Esophagus squamous epithelium (tissue), 5 donors: ENCODE measurements at places on chromosomes 6 and 20.

DNA sequence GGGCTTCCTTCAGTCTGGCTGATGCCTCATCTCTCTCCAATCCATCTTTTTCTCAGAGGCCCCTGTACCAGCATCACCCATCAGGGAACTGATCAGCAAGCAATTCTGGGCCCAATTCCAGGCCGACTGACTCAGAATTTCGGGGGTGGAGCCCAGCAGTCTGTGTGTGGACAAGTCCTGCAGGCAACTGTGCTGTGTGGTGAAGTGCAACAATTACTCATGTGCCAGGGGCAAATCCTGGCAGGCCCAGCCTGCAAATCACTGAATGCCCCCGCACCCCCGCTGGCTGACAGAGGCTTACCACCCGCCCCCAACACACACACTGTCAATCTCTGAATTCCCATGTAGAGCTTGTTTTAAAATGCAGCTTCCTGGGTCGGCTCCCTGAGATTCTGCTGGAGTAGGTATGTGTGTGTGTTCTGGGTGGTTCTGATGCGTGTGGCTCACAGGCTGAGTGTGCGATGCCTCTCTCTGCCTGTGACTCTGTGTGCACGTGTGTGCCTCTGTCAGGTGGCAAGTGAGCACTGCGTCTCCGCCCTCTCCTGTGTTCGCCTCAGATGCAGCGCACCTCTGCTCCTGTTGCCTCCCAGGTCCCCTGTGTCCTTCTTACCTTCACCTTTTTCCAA, 45.4 kb downstream of the SSR1 start:
- no peak for DNase-seq

GRCh38 chr20:31537116-31537871, 23.1 kb downstream of the HM13 start:
- DNase-seq = no peak

GRCh38 chr20:44485830-44486198, 10.1 kb downstream of the TTPAL start:
- no peak for DNase-seq

DNA sequence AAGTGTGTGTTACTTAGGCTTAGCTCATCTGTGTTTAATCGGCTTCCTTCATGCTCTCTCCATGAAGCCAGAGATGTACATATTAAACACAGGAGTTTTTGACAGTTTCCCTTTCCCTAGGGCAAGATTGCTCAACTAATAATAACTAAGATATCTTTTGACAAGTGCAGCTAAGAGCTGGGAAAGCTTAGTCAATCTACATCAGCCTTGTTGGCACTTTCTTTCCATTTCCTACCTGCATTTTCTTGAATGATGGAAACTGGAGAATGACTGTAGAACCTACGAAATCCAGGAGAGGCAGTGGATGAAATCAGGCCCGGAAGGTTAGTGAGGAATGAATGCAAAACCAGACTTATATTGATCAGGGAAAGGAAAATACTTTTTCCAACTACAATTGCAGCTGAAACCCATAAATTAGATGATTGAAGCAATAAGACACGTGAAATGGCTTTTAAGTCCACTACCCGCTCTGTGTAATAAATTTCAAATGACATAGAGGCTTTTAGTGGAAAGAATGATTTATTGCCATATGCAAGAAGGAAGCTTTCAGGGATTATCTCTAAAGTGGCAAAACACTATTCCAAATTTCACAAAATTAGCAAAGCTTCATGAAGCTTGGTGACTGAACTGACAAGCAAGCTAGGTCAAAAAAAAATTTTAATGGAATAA, 237.2 kb upstream of the ID4 start:
- no peak for DNase-seq

DNA sequence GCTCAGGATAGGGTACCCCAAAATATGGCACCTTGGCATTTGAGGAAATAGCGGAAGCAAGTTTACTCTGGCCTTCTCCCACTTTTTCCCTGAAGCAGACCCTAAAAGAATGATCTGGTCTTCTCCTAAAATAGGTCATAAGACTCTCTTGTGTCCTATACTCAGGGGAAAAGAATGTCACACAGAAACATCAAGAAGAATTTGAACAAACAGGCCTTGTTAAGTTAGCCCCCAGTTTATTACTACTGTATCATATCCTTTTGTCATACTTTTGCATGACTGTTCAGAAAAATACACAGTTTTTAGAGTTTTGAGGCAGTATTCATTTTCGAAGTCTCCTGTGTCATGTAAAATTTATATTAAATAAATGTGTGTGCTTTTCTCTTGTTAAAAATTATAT, 12.5 kb downstream of the TAAR2 start:
- no peak for DNase-seq

DNA sequence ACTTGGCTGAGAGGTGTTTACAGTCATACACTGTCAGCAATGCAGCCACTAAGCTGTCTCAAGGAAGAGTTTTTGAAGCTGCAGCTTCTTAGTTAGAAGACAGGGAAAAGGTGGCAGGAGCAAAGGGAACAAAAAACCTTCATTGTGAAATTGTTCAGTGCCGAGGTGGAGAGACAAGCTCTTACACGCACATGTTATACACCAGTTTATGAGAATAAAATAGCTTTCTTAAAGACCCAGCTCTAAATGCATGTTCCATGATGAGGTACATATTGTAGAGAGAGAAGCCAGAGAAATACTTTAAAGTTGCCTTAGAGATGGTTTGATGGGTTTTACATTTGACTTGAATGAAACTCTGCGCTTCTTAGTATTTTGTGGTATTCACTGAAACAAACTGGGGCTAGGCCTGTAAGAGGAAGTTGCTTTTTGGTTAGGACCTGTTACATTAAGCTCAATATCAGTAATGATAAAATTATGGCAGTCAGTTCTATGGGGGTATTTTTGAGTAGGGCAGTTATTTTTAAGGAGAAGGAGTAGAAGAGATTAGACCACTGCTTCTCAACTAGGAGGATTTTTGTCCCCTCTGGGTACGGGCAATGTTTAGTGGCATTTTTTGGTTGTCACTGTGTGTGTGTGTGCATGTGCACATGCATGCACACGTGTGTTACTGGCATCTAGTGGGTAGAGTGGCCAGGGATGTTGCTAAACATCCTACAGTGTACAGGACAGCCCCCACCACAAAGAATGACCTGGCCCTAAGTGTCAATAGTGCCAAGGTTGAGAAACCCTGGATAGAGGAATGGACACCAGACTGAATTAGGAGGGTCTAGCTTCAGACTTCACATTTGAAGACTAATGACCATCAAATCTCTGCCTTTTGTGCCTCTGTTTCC, 9.8 kb downstream of the NEDD9 start:
- no peak for DNase-seq

GRCh38 chr6:5030596-5031136, 26.8 kb upstream of the RPP40 start:
- peak; percentile 13 for DNase-seq

DNA sequence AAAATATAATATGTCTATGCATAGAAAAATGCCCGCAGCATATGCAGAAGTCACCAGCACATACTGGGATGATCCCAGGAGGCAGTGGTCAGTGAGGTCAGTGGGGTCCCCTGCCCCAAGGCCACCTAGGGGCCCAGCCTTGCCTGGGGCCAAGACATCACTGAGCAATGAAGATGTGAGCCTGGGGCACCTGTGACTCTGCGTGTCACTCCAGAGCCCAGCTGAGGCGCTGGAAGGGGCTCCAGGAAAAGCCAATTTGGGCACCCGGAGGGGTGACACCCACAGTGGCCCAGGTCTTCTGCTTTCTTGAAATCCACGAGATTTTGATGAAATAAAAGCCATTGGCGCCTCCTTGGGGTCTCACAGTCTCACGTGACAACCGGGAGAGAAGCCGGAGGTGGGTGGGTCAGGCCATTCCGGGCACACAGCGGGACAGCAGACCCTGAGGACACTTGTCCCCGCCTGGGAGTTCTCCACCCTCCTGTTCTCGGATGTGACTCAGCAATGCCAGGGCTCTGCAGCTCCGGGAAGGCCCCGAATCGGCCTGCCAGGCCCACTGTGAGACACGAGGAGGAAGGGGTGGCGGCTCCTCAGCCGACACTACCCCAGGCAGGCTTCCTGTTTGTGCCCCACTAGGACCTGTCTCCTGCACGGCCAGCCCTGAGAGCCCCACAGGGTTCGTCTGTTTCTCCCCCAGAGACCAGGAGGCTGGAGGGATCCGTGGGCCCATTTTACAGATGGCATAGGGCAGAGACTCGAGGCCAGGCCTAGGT, 24.4 kb upstream of the SLCO4A1 start:
- DNase-seq = no peak

- no peak for DNase-seq
Observed at GRCh38 chr20:20702330-20703245, 9.9 kb downstream of the RALGAPA2 start.

DNA sequence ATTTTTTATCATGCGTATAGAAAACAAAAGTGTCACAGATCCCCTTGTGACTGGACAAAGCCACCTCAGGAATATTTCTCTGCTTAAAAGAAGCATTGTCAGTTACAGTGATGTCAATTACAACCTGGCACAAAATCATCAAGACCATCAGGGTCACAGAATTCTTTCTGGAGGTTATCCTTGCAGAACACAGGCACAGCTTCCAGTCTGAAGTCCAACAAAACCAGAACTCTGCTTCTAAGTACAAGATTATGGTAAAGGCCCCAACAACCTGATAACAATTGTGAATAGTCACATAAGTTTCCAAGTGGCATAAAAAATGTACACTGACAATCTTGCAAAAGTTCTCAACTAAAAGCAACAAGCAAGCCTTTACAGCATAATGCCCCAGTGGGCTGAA, 21.0 kb downstream of the PLAGL2 start:
- no peak for DNase-seq

DNA sequence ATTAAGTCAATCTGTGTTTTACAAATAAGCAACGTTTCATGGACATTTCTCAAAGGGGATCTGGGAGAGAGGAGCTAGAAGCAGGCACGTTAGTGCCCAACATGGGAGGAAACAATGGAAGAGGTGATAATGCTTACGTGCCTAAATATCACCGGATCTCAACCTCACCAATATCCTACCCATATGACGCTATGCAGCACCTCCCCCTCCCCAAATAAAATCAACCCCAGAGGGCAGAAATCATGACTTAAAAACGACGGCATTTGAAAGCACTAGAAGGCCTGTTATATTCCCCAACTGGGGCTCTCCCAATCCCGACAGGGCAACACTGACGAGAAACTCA, 425 bp downstream of the HBS1L start:
- no peak for DNase-seq

DNA sequence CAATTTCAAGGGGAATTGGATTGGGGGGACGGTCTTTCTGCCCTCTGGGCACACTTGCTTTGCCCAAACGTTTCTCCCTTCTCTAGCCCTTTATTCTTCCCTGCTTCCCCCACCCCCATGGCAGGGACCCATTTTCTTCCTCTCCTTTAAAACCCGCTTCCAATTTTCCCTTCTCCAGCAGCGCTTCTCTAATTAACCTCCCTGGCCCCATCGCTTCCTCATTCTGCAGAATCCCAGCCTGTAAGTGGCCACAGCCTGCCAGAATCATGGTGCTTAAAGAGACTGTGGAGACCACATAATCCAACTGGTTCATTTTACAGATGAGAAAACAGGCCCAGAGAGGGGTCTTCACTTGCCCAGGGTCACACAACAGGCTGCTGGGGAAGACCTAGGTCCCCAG, 61.4 kb downstream of the CPNE5 start:
- DNase-seq = no peak

DNA sequence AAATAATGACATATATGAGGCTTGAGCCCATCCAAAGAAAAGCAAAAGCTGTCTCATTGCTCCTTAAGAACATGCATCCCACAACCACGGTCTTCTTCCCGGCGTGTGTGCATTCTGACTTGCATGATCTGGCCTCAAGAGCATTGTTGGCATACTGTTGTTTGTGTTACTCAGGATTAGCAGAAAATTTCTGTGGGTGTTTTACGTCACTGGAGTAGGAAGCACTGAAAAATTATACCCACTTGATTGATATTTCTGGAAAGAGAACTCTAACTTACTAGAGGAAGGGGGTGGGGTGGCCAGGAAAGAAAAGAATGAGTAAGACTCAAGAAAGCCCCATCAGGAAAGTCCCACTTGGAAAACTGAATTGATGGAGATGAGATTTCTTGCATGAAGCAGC, 326.2 kb upstream of the PRDM1 start:
- DNase-seq = no peak

DNA sequence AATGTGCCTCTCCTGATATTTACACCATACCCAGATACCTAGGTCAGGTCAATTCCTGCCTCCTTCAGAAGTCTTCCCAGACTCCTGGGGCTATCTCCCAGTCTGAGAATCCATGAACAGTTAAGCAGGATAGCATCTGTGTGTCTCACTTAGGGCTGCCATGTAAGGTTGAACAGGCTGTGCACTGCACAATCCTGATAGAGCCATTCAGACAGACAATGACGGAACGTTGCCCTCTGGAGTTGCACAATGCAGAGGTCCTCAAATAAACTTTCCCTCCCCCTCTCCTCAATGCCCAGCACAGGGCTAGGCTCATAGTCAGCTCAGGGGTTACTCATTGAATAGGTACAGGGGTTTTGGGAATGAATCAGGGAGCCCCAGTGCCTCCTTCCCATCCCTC, 89.7 kb downstream of the CD40 start:
- DNase-seq = no peak

- DNase-seq = no peak
Observed at GRCh38 chr6:168216751-168217191, 102.8 kb downstream of the DACT2 start.

GRCh38 chr20:16864963-16865362, 116.8 kb downstream of the OTOR start:
- DNase-seq = no peak

GRCh38 chr20:41413169-41413568, 46.6 kb upstream of the EMILIN3 start:
- no peak for DNase-seq

GRCh38 chr6:45487645-45488044, 109.9 kb upstream of the SUPT3H start:
- DNase-seq = no peak

- no peak for DNase-seq
Observed at GRCh38 chr6:55694148-55694547, 115.2 kb upstream of the HMGCLL1 start.

DNA sequence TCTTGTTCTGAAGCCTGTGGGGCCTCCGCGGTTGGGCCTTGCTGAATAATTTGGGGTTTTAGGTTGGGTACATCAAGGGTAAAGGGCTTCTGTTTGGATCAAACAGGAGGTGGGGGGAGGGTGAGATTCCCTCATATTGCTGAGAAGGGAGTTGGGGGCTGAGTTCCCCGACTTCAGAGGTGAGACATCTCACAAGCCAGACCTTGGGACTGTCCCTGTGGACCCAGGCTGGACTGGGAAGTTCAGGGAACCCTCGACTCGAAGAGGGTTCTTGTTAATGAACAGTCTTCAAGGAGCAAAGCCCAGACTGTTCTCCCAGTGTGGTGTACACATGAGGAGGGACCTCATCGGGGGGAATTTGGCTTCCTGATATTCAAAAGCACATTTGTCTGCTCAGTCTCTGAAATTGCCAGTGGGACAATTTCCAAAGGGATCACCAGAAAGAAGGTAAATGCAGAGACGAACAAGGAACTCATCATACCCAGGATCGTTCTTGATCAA, 118.5 kb downstream of the SYCP2 start:
- DNase-seq = no peak

GRCh38 chr6:138523347-138524210, 24.3 kb upstream of the NHSL1 start:
- no peak for DNase-seq

- no peak for DNase-seq
Observed at GRCh38 chr6:101393829-101394251, 332 bp downstream of the GRIK2 start.

- no peak for DNase-seq
Observed at GRCh38 chr6:142265476-142265875, 36.3 kb upstream of the ADGRG6 start.
